ENCODE measurements at places on chromosomes 6 and 20. TPM values are rescaled to one million over a fixed set of nuclear protein-coding genes. Genes with fewer than 3 reads are reported as not detected.
A peak's percentile ranks its signal among the peaks of the same experiment; 100 is the strongest.

Gene AK9
- total RNA-seq: 9.2 TPM

GRCh38 chr20:4088766-4089165 is 73.4 kb upstream of the RNF24 start:
- DNase-seq: no peak
- no peak overlapping the region for H3K27ac ChIP-seq
- H3K4me3 ChIP-seq: no peak overlapping the region

DNA sequence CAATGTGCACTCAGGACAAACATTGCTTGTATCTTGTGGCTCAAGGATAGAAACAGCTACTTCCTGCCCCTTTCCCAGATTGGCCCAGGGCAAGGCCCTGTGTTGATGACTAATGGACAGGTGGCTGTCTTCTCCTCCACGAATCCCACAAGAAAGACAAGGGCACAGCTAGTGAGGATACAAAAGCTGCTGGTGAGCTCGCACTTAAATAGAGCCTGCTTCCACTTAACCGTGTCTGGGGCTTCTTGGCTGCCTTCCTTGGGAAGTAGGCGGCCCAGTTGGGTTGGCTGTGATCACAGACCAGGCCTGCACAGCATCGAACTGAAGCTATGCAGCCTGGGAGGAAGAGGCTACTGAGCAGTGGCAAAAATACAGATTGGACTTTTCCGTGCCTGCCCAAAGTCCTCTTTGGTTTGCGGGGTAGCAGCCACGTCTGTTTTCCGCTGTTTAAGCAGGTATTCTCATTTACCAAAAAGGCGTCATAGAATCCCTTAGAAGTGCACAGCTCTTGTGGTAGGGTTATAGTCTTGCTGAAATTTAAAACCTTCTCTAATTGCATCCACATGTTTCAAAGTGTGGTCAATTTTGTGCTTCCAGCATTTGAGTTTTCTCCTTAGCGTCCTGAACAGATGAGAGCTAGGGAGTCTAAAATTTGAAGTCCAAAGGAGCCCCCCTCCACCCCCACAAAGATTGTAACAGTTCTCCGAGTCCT is 23.0 kb upstream of the NAA20 start:
- H3K4me1 ChIP-seq: peaks cover 7% of the 10 kb centered on the region
- H3K27ac ChIP-seq: no peak overlapping the region
- H3K36me3 ChIP-seq: no peaks in the 10 kb centered on the region
- no peak overlapping the region for H3K4me3 ChIP-seq

GRCh38 chr6:25279748-25280343 is 672 bp downstream of the CARMIL1 start:
- H3K36me3 ChIP-seq: no peaks in the 10 kb centered on the region
- H3K4me3 ChIP-seq: peak overlapping the region; percentile 91
- peak overlapping the region; percentile 33 for H3K27ac ChIP-seq
- peak; percentile 59 for DNase-seq

- no peaks in the 10 kb centered on the region for H3K27me3 ChIP-seq
- no peaks in the 10 kb centered on the region for H3K36me3 ChIP-seq
- H3K4me3 ChIP-seq: no peak overlapping the region
- DNase-seq: no peak
- H3K27ac ChIP-seq: no peak overlapping the region
Observed at GRCh38 chr6:145891126-145891525, 73.0 kb downstream of the SHPRH start.

DNA sequence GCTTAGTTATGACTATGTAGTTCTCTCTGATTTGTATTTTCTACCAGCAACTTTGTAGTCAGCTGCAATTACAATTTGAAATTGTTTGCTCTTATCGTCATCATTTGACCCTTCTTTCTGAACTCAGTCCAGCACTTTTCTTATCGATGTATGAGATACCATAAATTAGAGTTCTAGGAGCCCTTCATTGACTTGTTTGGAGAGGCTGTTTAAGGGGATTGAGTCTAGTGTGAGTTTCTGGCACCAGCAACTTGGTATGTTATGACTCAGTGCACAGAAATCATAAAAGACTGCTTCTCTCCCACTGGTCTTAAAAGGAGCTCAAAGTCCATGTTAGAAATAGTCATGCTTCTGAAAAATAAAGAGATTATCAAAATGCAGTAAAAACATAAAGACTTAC is 190.3 kb downstream of the TENT5A start:
- H3K36me3 ChIP-seq: no peaks in the 10 kb centered on the region
- H3K4me3 ChIP-seq: peak overlapping the region; percentile 4
- no peak overlapping the region for H3K27ac ChIP-seq
- no peaks in the 10 kb centered on the region for H3K4me1 ChIP-seq

GRCh38 chr6:17299750-17300149 is 18.6 kb downstream of the RBM24 start:
- H3K27me3 ChIP-seq: no peaks in the 10 kb centered on the region
- no peak overlapping the region for H3K27ac ChIP-seq
- H3K36me3 ChIP-seq: no peaks in the 10 kb centered on the region

Measured in ovary (tissue), 10 donors.